Naive thymus-derived CD4-positive, alpha-beta T cell (primary cell): ENCODE measurements at places on chromosomes 12 and 14.

- DNase-seq = no peak
These were observed 70.7 kb downstream of the BBS10 start for GRCh38 chr12:76277480-76277879.

DNA sequence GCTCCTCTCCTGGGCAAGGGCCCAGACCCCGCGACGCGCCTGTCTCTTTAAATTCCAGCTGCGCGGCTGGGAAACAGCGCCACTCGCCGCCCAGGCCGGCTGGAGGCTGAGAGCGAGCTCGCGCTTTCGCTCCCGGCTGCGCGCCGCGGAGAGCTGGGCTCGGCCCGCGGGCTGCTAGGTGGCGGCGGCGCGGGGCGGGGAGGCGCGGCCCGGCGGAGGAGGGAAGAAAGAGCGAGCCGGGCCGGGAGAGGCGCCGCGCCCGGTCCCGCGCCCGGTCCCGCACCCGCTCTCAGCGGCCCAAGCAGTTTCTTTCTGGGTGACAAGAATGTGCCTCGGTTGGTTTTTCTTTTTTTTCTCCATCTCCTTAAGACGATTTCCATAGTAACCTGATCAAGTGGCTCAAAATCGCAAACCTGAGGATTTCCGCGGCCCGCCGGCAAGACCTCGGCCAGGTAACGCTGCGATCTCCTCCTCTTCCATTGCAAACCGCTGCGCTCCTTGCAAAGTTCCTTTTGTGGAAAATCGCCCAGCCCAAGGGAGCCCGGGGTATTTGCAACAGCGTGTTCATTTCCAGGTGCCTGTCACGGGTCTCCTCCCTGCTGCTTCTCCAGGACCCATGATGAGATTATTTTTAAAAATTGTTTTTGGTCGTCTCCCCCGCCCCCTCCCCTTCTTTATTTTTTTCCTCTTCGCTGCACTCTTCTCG, 259.5 kb upstream of the E2F7 start:
- DNase-seq = no peak

DNA sequence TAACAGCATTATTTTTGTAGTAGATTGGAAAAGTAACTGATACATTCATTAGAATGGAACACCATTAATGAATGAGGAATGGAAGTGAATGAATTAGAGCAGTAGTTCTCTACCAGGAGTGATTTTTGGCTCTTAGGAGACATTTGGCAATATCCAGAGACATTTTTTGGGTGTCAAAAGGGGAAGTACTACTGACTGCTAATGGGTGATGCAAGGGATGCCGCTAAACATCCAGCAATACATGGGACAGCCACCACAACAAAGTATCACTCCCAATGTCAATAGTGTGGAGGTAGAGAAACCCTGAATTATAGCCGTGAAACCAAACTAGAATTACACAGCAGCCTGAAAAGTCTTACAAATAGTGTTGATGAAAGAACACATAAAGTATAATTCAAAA, 1.5 kb downstream of the CHURC1 start:
- no peak for DNase-seq

DNA sequence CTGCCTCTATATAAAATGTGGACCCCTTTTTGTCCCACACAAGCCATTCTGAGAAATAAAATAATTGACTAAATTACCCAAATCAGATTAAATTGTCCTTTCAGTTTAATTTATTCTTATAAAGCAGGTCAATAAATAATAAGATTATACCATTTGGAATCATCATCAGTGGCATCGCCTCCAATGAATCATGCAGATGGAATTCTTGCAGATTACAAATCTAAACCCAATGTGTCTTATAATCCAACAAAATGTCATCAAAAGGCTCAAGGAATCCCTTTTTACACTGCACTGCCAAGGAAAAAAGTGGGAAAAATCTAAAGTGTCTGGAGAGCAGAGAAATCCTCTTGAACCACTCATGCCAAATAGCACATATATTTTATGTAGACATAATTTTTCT, 138.2 kb upstream of the TSPAN8 start:
- no peak for DNase-seq

GRCh38 chr14:76867516-76868453, 41.6 kb downstream of the LRRC74A start:
- peak; percentile 65 for DNase-seq

- DNase-seq = no peak
These were observed 4.4 kb upstream of the OR6J1 start for GRCh38 chr14:22648506-22648905.

GRCh38 chr14:52142504-52142903, 73.6 kb upstream of the NID2 start:
- no peak for DNase-seq

DNA sequence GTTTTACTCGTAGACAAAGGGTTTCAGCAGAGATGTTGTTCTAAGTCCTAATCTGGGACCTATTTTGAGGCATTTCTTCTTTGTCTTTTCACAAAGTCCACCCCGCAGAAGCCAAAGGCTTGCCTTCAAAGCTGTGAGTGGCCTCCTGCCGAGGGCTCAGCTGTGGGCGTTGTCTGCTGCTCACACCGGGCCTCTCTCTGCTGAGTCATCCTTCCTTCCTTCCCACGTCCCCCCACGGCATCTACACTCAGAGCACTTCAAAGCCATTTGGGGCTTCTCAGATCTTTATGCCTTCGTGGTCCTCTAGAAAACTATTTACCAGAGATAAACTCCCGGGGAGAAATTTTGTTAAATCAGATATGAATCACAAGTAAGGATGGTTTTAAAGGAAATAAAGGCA, 115.9 kb upstream of the TMPO start:
- no peak for DNase-seq

GRCh38 chr12:110577864-110578693, 5.0 kb downstream of the PPTC7 start:
- no peak for DNase-seq

DNA sequence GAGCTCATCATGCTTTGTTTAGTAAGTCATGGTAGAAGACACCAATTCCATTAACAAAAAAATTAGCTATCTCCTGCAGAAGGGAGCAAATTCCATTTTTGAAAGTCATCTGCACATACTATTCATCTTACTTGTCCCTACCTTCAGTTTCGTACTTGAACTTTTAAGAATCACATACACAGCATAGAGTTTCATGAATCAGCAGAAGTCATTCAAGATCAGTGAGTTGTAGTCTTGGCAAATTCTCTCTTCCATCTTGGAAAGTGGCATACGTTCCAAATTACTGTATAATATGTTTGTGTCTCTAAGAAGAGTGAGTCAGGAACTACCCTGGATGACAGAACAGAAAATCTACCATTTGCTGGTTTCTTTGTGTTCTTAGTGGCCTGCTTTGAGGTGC, 14.1 kb downstream of the VRK1 start:
- DNase-seq = no peak

DNA sequence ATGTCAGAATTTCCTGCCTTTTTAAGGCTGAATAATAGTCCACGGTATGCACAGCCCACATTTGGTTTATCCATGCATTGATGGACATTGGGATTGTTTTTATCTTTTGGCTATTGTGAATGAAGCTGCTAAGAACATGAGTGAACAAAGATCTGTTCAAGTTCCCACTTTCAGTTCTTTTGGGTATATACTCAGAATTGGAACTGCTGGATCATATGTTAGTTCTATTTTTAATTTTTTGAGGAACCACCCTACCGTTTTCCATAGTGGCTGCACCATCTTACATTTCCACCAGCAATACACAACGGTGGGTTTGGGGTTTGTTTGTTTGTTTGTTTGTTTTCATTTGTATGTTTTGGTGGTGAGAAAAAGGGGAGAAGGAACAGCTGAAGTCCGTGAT, 6.4 kb downstream of the GPR68 start:
- no peak for DNase-seq

DNA sequence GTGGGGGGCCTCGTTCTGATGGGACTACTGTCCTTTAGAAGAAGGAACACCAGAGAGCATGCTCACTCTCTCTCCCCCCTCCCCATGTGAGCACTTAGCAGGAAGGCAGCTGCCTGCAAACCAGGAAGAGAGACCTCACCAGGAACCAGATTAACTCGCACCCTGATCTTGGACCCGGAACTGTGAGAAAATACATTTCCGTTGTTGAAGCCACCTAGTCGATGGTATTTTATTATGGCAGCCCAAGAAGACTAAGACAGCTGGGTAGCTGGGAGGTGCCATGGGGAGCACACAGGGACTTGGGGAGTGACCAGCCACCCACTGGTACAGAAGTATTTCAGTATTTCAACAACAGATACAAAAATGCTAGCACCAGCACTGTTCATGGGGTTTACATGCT, 59.0 kb downstream of the VCPKMT start:
- DNase-seq = no peak

- DNase-seq = no peak
These were observed 7.8 kb downstream of the PPTC7 start for GRCh38 chr12:110575326-110575725.

DNA sequence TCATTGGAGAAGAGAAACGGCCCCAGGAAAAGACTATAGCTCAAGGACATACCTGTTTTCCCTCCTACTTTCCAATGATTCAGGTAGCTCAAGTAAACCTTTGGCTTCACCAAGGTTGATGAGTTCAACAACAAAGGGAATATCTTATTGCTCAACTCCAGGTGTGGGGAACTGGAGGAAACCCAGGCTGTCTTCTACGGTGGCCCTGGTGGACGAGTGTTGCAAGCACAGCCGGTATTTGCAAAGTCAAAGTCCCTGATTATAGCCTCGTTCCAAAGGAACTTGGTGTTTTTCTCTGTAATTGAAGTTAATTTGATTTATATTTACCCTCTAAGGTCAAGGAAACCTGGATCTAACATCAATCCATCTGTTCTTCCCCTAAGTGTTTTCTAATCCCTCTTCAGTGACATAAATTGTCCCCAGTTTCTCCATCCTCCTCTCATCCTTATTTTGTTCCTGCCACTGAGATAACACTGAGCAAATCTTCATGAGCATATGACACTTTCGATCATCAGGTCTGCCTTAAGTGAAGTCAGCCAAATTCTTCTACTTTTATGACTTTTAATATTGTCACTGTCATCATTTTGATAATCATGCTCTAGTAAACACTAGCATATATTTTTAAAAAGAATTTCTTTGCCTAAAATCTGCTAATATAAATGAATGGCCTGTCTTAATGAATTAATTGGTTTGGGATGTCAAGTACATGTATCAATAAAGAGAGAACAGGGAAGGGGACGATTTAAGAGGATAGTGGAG, 174.6 kb upstream of the TBX3 start:
- DNase-seq = no peak

- no peak for DNase-seq
These were observed 131.0 kb downstream of the TTC8 start for GRCh38 chr14:88955455-88955854.

DNA sequence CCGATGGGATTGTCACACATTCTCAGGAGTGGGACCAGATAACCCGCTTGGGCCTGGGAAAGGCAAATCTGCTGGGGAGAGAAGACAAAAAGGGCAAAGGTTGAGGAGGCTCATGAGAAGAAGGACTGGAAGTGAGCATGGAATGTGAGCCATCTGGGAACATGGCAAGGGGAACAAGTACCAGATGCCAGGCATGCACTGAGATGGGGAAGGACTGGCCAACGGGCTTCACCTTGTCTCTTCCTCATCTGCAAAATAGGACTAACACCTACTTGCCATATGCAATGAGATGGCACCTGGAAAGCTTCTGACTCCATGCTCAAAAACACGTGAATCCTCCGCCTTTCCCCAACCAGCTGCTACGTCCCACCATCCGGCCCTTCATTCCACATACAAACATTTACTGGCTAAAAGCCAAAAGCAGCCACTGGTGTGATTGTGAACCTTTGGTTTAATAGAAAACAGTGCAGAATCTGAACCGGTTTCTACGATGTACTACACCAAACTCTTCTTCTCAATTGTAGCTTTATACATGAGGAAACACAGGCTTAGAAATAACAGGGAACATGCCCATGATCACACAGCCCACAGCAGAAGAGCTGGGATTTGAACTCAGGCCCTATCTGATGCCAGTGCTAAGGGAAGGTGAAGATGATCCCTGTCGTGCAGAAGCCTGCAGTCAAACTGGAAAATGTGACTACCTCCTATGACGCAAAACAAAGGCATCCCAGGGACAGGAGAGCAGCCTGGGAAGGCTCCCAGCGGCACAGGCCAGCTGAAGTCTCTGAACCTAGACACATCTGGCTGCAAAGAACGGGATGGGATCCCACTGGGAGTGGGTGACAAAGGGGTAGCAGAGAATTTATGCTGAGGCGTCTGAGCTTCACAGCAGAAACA, 112.1 kb downstream of the TTC7B start:
- DNase-seq = no peak

DNA sequence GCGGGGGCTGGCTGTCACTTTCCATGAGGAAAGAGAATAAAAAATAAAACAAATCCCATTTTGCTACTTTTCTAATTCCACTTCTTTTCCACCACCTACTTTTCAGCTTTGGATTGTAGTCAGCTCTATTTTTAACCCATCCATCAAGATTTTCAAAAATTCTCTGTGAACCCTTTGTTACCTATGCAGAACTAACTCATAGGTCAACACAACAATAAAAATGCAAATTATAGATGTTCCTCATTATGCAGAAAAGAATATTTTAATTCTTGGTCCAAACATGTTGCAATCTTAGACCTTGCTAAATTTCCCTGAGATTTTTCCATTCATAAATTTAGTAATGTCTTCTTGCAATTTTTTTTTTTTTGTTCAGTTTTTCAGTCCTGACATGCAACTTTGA, 454.5 kb downstream of the ADAMTS20 start:
- DNase-seq = no peak

GRCh38 chr12:2650261-2651067, 144.3 kb upstream of the FKBP4 start:
- DNase-seq = no peak

GRCh38 chr12:123063535-123063934, 83.1 kb downstream of the ARL6IP4 start:
- peak; percentile 35 for DNase-seq

GRCh38 chr12:92105676-92106075, 40.0 kb downstream of the BTG1 start:
- DNase-seq = no peak

- DNase-seq = no peak
These were observed 77.5 kb downstream of the PHETA1 start for GRCh38 chr12:111291357-111291756.
